ENCODE measurements at places on chromosomes 4 and X. TPM values are rescaled to one million over a fixed set of nuclear protein-coding genes. Genes with fewer than 3 reads are reported as not detected.

DNA sequence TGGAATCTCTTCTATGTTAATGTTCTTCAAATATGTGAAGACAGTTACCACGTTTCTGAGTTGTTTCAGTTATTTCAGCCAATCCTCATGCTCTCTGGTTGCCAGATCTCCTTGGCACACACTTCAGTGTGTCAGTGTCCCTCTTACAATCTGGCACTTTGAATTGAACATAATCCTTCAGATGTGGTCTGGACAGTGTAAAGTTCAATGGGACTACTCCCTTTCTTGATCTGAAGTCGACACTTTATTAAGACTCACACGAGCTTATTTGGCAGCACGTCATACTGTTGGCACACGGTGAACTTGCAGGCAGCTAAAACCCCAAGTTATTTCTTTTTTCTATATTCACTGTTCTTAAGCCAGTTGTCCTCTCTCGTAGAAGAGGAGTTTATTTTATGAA is 28.2 kb downstream of the ARSJ start:
- DNase-seq, result no peak

DNA sequence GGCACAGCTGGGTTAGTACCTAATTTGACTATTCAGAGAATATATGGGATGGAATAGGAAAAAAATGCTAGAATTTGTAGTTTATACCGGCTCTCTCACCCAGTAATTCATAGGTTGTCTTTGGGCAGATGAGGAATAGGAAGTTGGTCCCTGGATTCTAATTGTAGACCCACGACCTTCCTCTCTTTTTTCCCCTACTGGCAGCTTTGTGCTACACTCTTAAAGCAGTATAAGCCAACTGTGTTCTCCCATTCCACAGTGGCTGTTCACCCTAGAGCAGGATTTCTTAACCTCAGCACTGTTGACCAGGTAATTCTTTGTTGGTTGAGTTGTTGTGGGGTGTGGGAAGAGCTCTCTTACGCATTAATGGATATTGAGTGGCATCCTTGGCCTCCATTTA is 92.9 kb downstream of the FNIP2 start:
- no peak for DNase-seq

DNA sequence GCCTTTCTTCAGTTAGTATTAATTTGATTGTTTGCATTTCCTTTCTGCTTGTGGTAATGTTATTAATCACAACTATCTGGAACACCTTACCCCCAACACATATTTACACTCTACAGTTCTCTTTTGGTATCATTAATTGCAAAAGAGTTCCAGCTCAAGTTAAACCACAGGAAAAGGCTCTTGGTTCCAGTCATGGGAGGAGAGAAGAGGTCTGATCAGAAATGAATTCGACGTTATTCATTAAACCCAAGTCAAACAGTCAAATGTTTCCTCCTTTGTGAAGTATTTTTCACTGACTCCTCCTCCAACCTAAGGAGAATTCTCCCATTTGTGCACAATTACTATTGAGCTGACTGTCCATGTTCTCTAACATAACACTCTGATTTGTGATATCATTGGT is 91.4 kb downstream of the SLC39A8 start:
- DNase-seq, result no peak

CYTL1 gene
- not detected for total RNA-seq

MUC7 gene
- total RNA-seq, result not detected

All from B cell (primary cell).